ENCODE measurements at places on chromosomes 4 and X. TPM values are rescaled to one million over a fixed set of nuclear protein-coding genes. Genes with fewer than 3 reads are reported as not detected.

DNA sequence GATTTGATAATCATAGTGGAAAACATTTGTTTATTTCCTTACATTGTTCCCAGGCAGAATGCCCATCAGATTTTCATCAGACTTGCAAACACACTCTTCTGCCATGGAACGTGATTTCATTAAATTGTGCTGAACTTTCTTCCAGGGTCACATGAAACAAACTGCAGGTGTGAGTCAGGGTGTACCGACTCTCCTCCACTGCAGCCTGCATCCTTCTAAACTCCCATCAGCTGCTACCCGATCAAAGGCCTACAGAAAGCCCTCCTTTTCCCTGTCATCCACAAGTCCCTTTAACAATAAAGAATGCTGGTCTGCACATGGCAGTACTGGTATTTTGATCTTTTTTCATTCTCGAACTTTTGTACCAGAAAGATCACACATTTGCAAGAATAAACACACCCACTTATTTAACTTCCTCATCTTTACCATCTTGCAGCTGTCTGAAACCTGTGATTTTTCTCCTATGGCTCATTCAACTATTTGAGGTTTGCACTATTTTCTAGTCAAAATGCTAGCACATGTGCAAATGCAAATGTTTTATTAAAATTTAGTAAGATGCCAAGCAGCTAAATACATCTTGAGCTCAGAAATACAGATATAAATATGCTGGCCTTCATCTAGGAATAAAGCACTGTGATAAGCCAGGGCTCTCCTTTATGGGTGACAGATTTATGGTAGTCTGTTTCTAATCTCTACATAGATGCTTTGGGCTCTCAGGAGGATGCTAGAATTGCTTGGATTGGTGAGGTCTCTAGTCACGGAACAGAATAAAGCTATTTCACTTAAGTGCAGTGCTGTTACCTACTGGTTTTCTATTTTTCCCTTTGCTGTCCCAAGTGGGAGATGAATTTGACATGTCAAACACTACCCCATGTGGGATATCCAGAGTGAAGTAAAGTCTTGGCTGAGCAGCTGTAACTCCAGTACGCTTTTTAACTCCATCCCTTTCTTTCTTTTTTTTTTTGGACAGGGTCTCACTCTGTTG, 25.8 kb upstream of the ARHGAP24 start:
- H3K27ac ChIP-seq: no peak overlapping the region
- no peaks in the 10 kb centered on the region for H3K36me3 ChIP-seq
- H3K4me3 ChIP-seq: no peak overlapping the region
- no peaks in the 10 kb centered on the region for H3K4me1 ChIP-seq
- DNase-seq: no peak

- H3K4me1 ChIP-seq: no peaks in the 10 kb centered on the region
- H3K27me3 ChIP-seq: no peaks in the 10 kb centered on the region
- no peak for DNase-seq
- no peaks in the 10 kb centered on the region for H3K36me3 ChIP-seq
- no peak overlapping the region for H3K27ac ChIP-seq
These were observed 42.7 kb downstream of the RASGEF1B start for GRCh38 chr4:81429031-81429430.

DNA sequence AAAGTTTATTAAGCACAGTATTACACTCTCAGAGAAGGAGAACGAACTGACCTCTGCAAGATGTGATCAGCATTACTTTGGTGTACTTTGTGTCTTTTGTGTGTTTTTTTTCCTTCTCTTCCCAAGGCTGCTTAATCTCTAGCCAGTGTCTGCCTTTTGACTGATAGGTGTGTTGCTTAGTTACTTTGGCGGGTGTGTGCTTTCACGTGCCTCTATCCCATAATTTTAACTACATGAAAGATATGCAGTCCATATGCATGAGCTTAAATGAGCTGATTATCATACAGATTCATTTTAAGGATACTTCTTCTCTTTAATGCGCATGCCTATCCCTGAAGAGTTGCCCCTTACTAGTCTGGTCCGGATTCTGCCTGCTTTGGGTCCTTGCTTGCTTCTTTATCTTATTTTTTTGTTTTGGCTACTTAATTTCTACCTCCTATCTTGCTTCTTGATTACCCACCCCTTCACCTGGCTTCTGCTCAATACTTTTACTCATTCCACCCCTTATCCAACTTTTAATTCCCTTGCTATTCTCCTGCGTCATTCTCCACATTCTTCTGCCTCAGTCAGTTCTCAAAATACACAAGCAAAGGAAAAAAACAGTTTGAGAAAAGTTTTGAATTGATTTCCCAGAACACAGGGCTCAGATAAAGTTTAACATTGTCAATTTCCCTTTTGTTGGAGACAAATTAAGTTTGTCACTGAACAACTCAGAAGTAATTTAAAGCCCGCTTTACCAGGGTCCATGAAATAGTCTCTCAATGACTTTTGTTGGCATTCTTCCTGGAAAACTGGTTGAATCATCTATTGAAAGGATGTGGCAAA, 182.0 kb downstream of the TENT5D start:
- no peaks in the 10 kb centered on the region for H3K36me3 ChIP-seq
- H3K4me1 ChIP-seq: no peaks in the 10 kb centered on the region
- no peak overlapping the region for H3K4me3 ChIP-seq
- DNase-seq: no peak
- H3K27ac ChIP-seq: no peak overlapping the region

GRCh38 chrX:16658284-16658683, 8.3 kb downstream of the S100G start:
- H3K27me3 ChIP-seq: no peaks in the 10 kb centered on the region
- no peak overlapping the region for H3K27ac ChIP-seq
- DNase-seq: no peak
- H3K4me1 ChIP-seq: no peaks in the 10 kb centered on the region
- H3K4me3 ChIP-seq: no peak overlapping the region

POU4F2 gene
- polyA plus RNA-seq: not detected

DNA sequence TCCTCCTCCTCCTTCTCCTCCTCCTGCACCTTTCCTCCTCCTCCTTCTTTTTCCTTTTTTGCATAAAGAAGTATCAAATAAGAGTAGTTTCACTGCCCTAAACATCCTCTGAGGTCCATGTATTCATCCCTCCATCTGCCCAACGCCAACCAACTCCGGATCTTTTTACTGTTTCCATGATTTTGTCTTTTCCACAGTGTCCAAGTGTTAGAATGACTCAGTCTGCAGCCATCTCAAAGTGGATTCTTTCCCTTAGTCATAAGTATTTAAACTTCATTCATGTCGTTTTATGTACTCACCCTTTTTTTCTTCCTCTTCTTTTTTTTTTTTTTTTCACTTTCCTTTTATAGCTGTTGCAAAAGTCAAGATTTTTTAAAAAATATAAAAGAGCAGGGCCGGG, 12.9 kb downstream of the CSF2RA start:
- no peaks in the 10 kb centered on the region for H3K36me3 ChIP-seq
- no peaks in the 10 kb centered on the region for H3K4me1 ChIP-seq
- no peaks in the 10 kb centered on the region for H3K27me3 ChIP-seq
- DNase-seq: no peak

ART3 gene
- polyA plus RNA-seq: 1.5 TPM

ZCCHC18 gene
- polyA plus RNA-seq: 4.1 TPM

Measured in ovary (tissue), 10 donors.